ENCODE measurements at places on chromosomes 12 and 14.

- no peak for DNase-seq
Measured at GRCh38 chr14:72568296-72568992, 325.5 kb downstream of the DPF3 start.

- DNase-seq: no peak
Measured at GRCh38 chr12:40892528-40892927, 200.3 kb downstream of the CNTN1 start.

GRCh38 chr12:89106950-89107349, 245.4 kb downstream of the DUSP6 start:
- no peak for DNase-seq

- peak; percentile 28 for DNase-seq
Measured at GRCh38 chr14:20469890-20470602, 840 bp downstream of the PNP start.

GRCh38 chr12:94535510-94535921, 75.8 kb upstream of the CEP83 start:
- no peak for DNase-seq

GRCh38 chr14:81662570-81663197, 129.0 kb upstream of the SEL1L start:
- no peak for DNase-seq

DNA sequence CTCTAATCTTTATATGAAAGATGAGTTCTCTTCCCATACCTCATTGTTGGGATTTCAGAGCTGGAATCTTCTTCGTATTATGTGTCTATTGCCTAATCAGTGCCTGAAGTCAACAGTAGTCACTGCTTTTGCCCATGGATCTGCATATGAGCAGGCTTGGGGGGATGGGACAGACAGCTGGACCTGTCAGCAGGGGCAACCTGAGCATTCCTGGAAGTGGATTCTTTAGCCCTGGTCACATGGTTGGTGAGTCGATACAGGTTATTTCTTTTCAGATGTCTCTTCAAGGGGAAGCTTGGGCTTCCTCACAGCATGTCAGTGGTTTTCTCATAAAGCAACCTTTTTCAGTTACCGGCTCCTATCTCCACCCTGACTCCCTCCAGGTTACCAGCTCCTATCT, 97.3 kb upstream of the RBM19 start:
- no peak for DNase-seq

DNA sequence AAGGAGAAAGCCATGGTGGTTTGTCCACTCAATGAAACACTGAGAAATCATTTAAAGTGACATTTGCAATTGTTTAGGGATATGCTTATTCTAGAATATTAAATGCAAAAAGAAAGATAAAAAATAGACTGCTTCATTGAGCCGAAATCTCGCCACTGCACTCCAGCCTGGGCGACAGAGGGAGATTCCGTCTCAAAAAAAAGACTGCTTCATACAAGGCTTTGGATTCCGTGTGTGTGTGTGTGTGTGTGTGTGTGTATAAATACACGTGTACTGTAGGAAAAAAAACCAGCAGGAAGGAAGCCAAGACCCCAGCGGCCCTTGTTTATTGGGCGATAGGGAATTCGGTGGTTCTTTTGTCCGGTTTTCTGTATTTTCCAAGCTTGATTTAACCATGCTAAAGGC, 3.2 kb upstream of the ZNF839 start:
- no peak for DNase-seq

DNA sequence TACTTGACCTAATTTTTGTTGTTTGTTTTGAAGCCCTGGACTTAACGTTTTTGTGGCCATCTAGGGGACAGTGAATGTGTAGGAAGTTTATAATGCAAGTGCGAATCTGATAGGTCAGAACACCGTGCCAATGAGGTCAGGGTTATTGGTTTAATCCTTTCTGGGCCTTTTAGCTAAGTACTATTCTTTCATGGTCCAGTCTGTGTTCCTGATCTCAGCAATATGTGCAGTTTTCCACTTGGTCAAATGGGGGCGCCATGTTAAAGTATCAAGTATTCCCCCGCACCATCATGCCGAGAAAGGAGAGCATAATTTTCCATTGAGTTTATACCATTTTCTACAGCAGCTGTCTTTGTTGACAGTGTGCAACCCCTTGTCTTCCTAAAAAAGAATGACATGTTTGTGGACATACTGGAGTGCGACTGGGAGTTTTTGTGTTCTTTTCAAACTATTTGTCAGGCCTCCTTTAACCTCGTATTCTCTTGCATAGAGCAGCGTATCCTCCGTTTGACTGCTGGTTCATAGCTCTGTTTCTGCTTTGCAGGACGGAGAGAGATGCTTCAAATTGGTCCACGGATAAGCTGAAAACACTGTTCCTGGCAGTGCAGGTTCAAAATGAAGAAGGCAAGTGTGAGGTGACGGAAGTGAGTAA, 1.3 kb downstream of the AHSA1 start:
- DNase-seq: peak; percentile 83

DNA sequence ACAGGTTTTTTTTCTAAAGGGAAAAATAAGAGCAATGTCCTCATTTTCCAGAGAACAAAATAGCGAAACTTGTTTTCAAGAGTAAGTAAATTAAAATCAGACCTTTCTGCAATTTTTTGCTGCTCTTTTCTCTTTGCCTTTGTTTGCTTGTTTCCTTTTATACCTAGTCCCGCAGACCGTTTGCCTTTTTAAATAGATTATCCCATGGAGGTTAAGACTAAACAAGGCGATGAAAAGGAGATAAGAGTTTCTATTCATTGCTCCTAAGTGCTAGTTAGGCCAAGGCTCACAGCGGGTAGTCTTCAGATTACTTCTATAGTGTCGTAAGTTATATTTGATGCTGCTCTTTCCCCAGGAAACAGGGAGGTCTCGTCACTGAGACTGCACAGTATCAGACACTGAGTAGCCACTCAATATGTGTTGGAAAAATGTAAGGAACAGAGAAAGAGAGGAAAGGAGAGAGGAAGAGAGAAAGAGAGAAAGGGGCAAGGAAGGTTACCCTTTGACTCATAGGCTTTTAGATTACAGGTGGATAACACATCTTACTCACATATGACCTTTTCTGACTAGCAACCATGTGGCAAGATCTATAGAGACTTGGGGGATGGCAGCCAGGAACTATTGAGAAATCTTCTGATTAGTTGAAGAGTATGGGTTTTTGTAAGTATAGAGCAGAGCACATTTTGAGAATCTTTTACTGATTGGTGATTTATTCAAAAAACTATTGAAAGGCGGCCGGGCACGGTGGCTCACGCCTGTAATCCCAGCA, 107.5 kb upstream of the PARP11 start:
- no peak for DNase-seq

- DNase-seq: no peak
Measured at GRCh38 chr12:92403210-92404175, 257.8 kb upstream of the BTG1 start.

DNA sequence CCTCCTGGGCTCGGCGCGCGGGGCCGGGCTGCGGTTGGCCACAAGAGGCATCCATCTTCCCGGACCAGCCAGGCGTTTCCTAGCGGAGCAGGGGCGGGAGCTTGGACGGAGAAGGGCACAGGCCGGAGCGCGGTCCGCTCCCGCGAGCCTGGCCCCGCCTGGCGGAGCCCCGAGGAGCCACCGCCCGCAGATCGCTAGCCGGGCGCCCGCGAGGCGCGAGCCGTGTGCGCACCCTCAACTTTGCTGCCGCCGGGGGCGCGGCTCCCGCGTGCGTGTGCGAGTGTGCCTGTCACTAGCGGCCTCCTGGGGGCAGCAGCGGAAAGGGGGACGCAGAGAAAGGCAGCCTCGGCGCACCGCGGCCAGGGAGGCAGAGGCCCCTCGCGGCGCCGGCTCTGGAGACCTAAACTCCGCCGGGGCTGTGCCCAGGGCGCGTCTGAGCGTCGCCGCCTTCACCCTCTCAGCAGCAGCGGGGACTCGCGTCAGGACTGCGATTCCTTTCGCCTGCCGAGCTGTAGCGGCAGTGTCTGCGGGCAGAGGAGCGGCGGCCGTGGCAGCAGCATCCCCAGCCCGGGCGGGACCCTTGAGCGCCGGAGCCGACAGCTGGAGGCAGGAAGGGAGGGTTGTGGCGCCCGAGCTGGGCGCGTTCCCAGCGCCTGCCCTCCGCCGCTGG, 644 bp upstream of the SRGAP1 start:
- DNase-seq: peak; percentile 58

- no peak for DNase-seq
Measured at GRCh38 chr14:68711561-68712309, 81.1 kb downstream of the ZFP36L1 start.

DNA sequence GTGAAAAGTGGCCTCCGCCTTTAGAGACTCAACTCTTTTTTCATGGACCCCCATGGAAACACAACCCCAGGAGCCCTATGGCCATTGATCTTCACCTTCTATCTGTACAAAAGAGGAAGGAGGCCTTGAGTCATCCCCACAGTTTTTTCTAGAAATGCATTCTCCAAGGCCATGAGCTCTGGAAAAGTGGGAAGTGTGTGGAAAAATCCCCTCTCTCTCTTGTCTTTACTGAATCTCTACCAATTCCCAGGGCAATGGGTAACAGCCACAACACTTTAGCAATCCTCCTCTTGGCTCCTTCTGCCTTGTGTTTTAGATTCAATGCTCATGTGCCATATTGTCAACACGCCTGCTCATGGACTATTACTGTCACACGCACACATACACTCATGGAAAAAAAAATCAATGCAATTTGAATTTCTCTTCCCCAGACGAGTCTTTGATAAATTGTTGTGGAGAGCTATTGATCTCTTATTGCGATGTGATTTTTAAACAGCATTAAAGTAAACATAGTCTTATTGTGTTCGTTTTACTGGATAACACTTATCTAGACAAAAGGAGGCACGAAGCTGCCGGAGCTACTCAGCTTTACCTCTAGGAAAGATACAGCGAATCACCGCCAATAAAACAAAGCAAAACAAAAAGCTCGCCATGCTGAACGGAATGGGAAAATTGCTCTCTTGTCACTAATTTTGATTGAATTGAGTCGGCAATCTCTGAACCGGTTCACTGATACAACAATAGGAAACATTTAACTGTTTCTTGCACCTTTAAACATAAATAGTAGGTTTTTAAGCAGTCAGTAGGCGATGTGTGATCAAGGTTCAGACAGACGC, 260.3 kb downstream of the VRK1 start:
- DNase-seq: no peak

DNA sequence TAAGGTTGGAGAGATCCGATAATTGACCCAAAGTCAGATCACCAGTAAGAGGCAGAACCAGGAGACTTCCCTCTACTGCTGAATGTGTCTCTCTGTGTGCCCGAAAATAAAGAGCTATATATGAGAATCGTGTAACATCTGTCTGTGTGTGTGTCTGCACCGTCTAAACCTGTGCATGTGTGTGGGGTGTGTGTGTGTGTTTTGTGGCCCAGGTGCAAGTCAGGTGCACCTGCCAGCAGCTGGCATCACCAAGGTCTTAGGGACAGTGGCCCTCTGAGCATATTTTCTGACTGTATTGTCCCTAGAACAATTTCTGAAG, 24.7 kb upstream of the KRT78 start:
- no peak for DNase-seq

DNA sequence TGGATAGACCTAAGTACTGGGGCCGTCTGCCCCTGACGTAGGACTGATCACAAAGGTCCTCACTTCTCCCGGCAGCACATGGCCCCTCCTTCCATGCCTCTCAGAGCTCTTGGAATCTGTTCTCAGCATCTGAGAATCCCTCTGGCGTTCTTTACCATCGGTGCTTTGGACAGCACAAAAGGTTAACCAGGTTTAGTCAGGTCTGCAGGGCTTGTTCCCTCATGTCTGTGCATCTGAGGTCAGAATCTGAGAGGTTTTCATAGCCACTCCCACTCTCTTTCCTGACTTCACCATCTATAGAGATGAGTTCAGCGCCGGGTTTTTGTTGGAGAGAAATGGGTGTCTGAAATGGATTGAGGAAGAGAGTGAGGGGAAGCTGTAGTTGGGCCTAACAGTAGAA, 130.0 kb upstream of the ARHGAP5 start:
- DNase-seq: no peak

DNA sequence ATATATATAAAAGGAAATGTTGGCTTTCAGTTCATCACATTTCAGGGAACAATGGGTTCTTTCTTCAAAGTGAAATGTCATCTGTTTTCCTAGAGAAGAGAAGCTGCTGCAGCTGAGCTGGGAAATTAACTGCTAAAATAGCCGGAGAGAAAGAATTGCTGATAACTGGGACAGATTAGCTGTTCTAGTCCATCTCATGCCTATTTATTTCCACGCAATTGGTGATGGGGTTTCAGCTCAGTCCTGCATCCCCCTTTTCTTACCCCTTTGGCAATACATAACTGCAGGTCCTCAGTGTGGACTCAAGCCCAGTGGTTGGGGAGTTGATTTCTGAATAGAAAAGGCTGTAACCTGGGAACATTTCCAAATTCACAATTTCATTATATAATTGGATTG, 436.9 kb upstream of the TMEM132C start:
- no peak for DNase-seq

DNA sequence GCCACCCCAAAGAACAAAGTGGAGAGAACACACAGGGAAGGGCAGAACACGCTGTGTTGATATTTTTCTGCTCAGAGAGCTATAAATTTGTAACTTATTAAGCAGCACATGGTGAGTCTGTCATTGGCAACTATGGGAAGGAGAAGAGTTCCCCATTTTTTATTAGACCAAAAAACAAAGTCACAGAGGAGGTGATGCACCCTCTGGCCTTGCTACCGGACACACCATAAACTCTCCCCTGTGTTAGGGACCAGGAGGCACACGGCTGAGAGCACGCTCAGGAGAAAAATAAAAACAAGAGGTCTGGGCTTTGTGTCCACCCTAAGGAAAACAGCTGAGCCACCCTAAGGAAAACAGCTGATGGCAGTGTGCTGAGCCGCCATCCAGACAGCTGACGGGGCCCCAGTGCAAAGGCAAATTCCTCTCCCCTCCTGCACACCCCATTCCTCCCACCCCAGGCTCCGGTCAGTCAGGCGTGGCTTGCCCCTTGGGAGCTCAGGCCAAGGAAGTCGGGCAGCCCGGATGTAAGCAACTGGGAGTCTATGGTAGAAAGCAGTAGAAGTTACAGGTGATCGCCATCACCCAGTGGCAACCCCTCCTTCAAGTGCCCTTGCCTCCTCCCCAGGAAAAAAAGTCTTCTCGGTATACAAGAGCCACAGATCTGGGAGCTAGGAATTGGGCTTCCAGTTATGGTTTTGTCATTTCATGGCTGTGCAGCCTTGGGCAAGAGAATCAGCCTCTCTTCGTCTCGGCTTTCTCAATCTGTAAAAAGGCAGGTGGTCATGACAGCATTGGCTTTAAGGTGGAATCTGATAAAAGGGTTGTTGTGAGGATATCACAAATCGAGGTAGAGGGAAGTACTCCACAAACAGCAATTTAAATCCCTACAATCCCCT, 2.4 kb downstream of the PXN start:
- DNase-seq: no peak

All from omental fat pad (tissue), 4 donors.